ENCODE measurements at places on chromosomes 2 and 18. TPM values are rescaled to one million over a fixed set of nuclear protein-coding genes. Genes with fewer than 3 reads are reported as not detected.

DNA sequence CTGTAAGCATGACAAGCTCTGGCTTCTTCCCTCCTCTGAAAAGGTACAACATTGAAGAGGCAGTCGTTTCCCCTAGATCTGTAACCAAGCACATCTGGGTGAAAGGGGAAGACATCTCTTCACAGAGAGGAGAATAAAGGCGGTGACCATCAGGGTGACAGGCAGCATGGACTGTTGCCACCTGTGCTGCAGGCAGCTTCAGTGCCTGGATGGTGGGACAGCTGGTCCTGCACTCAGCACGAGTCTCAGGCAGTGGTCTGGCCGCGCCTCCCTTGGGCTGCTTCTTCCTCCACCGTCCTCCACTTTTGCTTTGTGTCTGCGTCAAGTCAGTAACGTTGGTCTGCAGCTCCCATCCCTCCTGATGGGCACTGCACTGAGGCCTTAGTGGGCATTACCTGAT is 264.4 kb downstream of the NEDD4L start:
- no peak for DNase-seq

DNA sequence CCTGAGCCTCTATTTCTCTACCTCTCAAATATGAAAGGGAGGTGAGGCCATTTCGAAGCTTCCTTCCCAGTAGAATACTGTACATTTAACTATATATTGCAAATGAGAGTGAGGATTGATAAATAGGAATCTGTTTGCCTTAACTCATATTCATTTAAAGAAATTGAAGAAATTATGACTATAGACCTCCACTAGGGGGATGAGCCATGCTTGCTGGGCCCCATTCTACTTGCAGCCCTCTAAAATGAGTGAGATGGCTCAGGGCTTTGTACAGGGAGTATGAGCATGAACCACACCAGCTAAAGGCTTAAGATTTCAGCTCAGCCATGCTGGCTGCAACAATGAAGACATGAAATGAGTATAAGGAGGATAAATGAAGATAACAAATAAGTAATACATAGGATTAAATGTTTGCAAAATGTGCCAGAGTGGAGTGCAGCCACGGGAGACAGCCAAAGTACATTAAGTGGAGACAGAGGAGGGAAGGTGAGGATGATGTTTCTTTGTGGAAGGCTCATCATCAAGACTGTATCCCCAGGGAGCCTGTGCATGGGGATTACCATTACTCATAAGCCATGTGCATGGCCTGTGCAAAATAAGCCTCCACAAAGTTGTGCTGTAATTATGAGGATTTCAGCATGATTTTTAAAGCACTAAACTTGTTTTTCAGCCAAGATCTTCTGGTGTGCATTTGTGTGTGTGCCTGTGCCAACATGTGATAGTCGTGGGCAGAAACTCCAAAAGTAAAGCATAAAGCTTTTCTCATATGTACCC is 300.8 kb downstream of the CNTNAP5 start:
- DNase-seq, result peak; percentile 21

- DNase-seq, result peak; percentile 7
Measured at GRCh38 chr2:74045454-74045853, 60.7 kb downstream of the TET3 start.

DNA sequence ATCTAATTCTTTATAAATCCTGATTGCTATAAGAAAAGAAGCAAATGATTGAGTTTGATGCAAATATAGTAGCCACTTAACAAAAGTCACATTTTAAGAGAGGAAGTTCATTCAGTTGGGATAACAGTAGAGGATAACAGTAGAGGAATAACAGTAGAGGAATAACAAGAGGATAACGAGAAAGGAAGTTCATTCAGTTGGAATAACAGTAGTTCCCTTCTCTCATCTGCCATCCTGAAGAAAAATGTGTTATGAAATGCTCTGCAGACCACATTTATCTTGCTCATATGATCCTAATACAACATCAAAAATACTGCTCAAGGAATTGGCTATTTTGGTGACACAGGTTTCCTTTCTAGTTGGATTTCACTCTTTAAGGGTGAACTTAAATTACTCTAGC is 105.3 kb upstream of the UNC80 start:
- DNase-seq, result no peak

- DNase-seq, result no peak
Measured at GRCh38 chr2:219591091-219591490, 6.6 kb upstream of the STK11IP start.

- DNase-seq, result no peak
Measured at GRCh38 chr2:44197816-44198215, 29.1 kb downstream of the PPM1B start.

GRCh38 chr2:191415858-191416257 is 170.7 kb downstream of the MYO1B start:
- no peak for DNase-seq

DNA sequence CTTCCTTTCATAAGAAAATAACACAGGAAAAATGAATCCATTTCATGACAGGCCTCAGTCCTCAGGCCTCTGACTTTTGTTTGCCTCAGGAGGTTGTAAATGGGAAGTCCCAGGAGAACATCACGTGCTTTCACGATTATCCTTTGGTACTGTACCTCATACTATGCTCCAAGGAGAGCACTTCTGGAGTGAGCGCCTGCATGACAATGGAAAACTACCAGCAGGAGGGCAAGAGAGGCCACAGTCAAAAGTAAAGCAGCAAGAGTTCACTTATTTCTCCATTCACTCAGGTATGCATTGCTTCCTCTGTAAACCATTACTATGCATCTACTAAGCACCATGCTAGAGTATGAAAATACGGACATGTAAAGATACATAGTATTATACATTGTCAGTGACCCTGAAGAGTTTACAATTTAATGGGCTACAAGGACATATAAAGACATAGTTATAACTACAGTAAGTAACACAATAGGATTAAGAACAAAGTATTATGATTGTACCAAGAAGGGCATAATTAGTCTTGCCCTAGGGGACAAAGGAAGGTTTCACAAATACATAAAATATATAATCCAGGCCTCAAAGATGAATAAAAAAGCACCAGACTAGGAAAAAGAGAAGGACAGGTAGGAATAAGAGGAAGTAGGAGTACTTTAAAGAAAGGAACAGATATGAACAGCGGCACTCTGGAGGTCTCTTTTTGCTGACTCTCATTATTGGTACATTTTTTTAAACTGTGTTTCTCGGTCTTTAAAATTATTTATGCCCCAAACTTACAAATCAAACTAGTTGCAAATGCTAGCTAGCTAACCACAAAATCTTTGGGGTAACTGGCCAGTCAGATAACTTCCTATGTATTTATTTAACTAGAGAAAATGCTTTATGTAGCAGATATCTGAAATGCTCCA is 806.7 kb downstream of the NRXN1 start:
- DNase-seq, result no peak

DNA sequence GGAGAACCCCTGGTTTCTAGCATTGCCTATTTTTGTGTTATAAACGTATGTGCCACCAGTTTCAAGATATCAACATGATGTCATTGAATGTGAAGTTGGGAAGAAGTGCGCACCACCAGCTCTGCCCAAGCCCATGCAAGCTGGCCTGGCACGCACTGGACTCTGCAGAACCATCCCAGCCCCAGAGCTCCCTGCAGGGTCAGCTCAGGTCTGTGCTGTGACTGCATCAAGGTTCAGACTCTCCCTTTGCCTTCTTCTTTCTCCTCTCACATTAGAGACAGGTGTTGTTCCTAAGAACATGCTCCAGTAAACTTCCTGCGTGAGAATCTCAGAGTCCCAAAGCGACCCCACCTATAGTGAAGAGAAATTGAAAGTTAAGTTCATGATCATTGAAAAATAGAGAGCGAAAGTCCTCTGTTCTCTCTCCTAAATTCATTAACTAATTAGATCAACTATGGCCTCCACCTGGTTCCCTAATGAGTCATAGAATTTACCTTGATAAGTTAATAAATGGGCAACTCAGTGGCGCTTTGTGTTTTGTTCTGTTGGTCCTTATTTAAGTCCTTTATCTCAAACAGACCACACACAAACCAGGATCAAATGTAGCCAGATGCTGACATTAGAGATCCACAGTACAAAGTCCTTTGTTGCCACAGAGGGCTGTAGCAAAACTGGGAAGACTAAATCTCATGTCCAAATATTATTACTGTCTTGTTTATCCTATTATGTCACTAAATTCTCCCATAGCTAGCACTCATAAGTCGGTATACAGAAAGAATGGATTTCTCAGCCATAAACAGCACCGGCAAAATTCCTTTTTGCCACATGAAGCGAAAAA is 432.3 kb downstream of the STK39 start:
- no peak for DNase-seq

DNA sequence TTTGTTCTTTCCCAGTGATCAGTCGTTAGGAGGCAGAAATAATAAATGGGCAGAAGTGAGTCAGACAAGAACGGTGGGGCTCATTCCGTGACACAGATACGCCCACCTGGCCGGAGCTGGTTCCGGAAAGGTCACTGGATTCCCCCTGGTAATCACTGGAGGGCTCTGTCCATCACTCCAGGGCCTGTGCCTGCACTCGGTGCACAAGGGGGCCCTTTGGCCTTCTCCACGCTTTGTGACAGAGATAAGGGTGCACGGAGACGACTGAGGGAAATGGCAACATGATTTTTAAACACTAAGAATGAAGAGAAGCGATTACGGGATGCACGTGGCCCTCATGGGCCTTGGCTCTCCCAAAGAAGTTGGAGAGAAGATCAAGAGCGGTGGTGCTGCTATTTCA is 84.4 kb downstream of the PTGR3 start:
- no peak for DNase-seq

DNA sequence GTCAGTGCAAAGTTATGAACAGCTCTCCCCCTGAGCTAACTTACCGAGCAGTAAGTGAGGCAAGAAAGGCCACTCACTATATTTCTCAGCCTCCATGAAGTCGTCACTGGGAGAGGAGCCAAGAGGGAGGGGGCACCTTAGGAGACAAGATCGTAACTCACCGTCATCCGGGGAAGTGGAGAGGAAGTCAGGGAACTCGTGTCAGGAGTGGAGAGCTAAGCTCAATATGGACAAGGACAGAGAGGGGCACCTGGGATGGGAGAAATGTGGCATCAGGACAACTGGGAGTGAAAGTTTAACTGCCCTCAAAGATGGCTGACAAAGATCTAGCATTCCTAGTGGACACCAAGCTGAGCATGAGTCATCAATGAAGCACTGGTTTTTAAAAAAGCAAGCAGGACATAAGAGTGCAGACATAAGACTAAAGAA is 37.1 kb downstream of the BCL11A start:
- peak; percentile 43 for DNase-seq

DNA sequence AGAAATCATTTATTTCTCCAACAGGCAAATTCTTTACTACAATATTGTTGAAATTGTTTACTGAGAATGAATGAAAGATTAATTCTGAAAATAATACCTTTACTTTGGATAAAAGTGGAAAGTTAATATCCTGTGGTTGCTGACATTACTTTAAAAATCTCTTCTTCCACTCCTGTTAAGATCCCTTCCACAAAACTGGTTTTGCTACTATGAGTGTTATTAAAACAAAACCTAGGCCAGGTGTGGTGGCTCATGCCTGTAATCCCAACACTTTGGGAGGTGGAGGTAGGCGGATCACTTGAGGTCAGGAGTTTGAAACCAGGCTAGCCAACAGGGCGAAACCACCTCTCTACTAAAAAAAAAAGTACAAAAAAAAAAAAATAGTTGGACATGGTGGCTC is 123.9 kb upstream of the CCDC150 start:
- no peak for DNase-seq

The TEKT4 gene
- not detected for total RNA-seq

The MAP2 gene
- total RNA-seq, result 4.0 TPM

The FER1L5 gene
- not detected for total RNA-seq

The LGALSL gene
- total RNA-seq, result 0.34 TPM
